Liver (tissue), 10 donors: ENCODE measurements at places on chromosomes 11 and 22. TPM values are rescaled to one million over a fixed set of nuclear protein-coding genes. Genes with fewer than 3 reads are reported as not detected.

OR52A1 gene
- total RNA-seq = not detected

DNA sequence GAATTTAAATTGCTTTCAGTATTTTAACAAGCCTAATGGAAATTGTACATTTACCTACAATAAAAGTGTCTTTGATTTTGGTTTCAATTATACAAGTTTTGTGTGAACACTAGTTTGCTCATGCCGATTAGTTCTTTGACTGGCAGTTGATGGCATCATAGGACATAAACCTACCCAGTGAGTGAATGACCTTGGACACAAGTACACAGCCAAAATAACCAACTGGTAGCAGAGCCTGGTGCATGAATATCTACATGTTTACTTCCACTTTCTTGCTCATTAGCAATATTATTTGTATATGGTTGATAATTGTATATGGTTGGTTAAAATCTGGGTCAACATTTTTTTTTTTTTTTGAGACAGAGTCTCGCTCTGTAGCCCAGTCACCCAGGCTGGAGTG is 37.8 kb downstream of the STIM1 start:
- H3K4me3 ChIP-seq = no peak overlapping the region
- no peak for DNase-seq
- H3K27ac ChIP-seq = peak overlapping the region; percentile 34
- peaks cover 10% of the 10 kb centered on the region for H3K4me1 ChIP-seq
- no peaks in the 10 kb centered on the region for H3K27me3 ChIP-seq

OR8D4 gene
- 0.14 TPM for total RNA-seq

- H3K27ac ChIP-seq = no peak within 1 kb of the TSS
- no peaks in the 10 kb centered on the region for H3K36me3 ChIP-seq
- no peak within 1 kb of the TSS for H3K4me3 ChIP-seq
- DNase-seq = no peak
Measured at GRCh38 chr11:47352556-47352955, at the start of gene MYBPC3. TSS of gene MYBPC3 (minus strand) at chr11:47352702. CDS start at chr11:47352647, 55 bp downstream.

ZNF408 gene
- 8.4 TPM for total RNA-seq

ZDHHC8 gene
- 2.9 TPM for total RNA-seq
